ENCODE measurements at places on chromosomes 7 and 10.
A peak's percentile ranks its signal among the peaks of the same experiment; 100 is the strongest.

- no peak for DNase-seq
Observed at GRCh38 chr10:22049635-22050034, 46.1 kb upstream of the DNAJC1 start.

- DNase-seq: peak; percentile 15
Observed at GRCh38 chr7:26091933-26092332, 60.1 kb upstream of the NFE2L3 start.

- no peak for DNase-seq
Observed at GRCh38 chr7:37769726-37770125, 78.7 kb upstream of the NME8 start.

- no peak for DNase-seq
Observed at GRCh38 chr10:74189999-74190421, 39.0 kb downstream of the ADK start.

DNA sequence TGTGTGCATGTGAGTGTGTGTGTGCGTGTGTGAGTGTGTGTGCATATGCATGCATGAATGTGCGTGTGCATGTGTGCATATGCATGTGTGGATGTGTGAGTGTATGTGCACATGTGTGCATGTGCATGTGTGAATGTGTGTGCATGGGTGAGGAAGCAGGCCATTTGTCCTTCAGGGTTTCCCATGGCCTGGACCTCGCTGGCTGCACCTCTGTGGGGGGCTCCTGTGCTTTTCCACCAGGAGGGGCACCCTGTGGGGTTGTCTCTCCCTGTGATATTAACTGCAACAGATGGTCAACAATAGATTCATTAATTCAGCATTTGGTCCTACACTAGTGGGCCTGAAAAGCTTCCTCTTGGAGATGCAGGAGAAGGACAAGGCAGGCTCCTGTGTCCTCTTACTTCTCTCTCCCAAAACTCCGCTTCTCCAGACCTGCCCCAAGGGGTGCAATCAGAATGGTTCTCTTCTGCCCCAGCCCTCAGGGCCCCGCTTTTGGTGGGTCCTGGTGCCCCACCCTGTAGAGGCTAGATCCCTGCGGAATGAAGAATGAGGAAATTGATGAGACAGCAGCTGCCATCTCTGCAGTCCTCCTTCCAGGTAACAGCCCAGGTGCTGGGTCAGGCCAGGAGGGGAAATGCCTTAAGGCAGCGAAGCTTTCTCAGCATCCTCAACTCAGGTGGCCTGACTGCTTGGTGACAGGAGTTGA is 41.5 kb upstream of the NUB1 start:
- DNase-seq: no peak

GRCh38 chr10:84543948-84544347 is 215.6 kb downstream of the CCSER2 start:
- no peak for DNase-seq

DNA sequence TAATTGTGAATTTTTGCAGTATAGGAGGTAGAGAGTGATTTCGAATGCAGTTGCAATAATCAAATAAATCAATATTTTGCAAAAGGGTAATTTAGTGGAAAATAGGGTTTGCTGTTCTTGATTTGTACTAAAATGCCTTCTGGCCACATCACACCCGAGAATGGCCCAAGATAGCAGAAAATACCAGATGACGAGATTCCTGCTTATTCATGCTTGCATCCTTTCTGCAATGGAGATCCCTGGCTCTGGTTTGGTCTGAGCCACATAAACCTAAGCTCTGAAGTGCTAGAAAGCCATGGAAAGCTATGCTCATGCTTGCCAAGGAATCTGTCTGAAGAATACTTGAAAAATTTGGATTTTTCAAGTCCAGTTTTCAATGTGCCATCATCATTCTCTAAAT is 634.2 kb upstream of the COBL start:
- DNase-seq: no peak

DNA sequence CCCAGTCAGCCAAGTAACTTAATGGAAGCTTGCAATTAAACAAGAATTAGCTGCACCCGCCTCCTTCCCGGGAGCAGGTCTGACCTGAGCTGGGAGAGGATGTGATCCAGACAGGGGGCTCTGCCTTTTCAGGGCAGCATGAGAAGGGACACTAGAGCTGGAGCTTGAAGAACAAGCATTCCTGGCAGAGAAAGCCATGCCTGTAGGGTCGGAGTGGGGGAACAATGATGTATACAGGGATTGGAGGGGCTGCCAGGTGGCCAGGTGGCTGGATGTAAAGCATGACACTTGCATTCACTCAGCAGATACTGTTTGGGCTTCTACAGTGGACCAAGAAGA is 112.5 kb downstream of the GRK5 start:
- DNase-seq: no peak

- DNase-seq: no peak
Observed at GRCh38 chr7:137282043-137282442, 61.5 kb downstream of the PTN start.

- DNase-seq: peak; percentile 40
Observed at GRCh38 chr7:19754521-19755116, 18.8 kb downstream of the TMEM196 start.

DNA sequence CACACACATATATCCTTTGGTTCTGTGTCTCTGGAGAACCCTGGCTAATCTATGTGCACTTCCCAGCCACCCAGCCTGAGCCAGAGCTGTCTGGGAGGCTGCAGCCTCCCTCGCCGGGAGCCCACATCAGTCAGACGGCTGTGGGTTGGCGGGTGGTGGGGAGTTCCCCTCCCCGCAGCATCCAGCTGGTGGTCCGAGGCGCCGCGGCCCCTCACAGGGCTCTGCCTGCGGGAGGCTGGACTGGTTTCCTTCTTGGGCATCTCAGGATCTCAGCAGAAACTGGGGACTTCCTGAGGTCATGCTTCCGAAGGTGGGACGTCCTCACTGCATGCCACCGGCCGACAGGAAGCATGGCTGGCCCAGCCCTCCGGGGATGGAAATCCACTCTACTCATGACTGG is 22.0 kb upstream of the PSMG3 start:
- peak; percentile 44 for DNase-seq

Data from Jurkat, Clone E6-1 (cell line).